ENCODE measurements at places on chromosomes 4 and X. TPM values are rescaled to one million over a fixed set of nuclear protein-coding genes. Genes with fewer than 3 reads are reported as not detected.

TLR10 gene
- total RNA-seq: not detected

NSG1 gene
- not detected for total RNA-seq

PRPS1 gene
- total RNA-seq: 37.8 TPM

MID2 gene
- 1.2 TPM for total RNA-seq

RASGEF1B gene
- total RNA-seq: 3.5 TPM

EFNB1 gene
- total RNA-seq: 300 TPM

CLNK gene
- not detected for total RNA-seq

SPACA5 gene
- not detected for total RNA-seq

CD99L2 gene
- total RNA-seq: 3.8 TPM

EDA2R gene
- 0.53 TPM for total RNA-seq

GAGE13 gene
- total RNA-seq: not detected
